ENCODE measurements at places on chromosomes 7 and 10. TPM values are rescaled to one million over a fixed set of nuclear protein-coding genes. Genes with fewer than 3 reads are reported as not detected.

The AMPH gene
- 121 TPM for total RNA-seq

The VWA2 gene
- 3.9 TPM for total RNA-seq

The MYO1G gene
- 0.99 TPM for total RNA-seq

The OR2A5 gene
- not detected for total RNA-seq

The HOXA5 gene
- total RNA-seq, result not detected

The ZNF33B gene
- 23.8 TPM for total RNA-seq

The CHST3 gene
- total RNA-seq, result 14.0 TPM

The HILPDA gene
- 42.4 TPM for total RNA-seq

The SCIN gene
- 6.1 TPM for total RNA-seq

The OR2F2 gene
- not detected for total RNA-seq

The EPO gene
- total RNA-seq, result not detected

The CCL26 gene
- not detected for total RNA-seq

The ZNF117 gene
- total RNA-seq, result 20.9 TPM

The PON1 gene
- total RNA-seq, result not detected

The TUBAL3 gene
- not detected for total RNA-seq

The FXYD4 gene
- not detected for total RNA-seq

The MLLT10 gene
- 45.7 TPM for total RNA-seq

The SEC24C gene
- total RNA-seq, result 64.7 TPM

The DNAH11 gene
- total RNA-seq, result 1.4 TPM

The CTTNBP2 gene
- 75.1 TPM for total RNA-seq

The KIF11 gene
- 1.8 TPM for total RNA-seq

The KAT6B gene
- 59.1 TPM for total RNA-seq

The NME8 gene
- not detected for total RNA-seq

The SPDYE2B gene
- not detected for total RNA-seq

The ZNF92 gene
- 14.8 TPM for total RNA-seq

The OR6B1 gene
- total RNA-seq, result not detected

The MBLAC1 gene
- total RNA-seq, result 13.2 TPM

The NPFFR1 gene
- 4.9 TPM for total RNA-seq

The WNT8B gene
- not detected for total RNA-seq

The ERVW-1 gene
- total RNA-seq, result not detected

The PON3 gene
- 0.86 TPM for total RNA-seq

The GPC2 gene
- total RNA-seq, result 2.1 TPM

The NRCAM gene
- 471 TPM for total RNA-seq

The SMKR1 gene
- 8.3 TPM for total RNA-seq

The PRXL2A gene
- total RNA-seq, result 217 TPM

The SNCG gene
- total RNA-seq, result 281 TPM

The PRSS37 gene
- not detected for total RNA-seq

The SPDYE8 gene
- not detected for total RNA-seq

The SLC39A12 gene
- 44.4 TPM for total RNA-seq

The FGL2 gene
- 5.1 TPM for total RNA-seq

The ADAM22 gene
- 85.7 TPM for total RNA-seq

The CHRM2 gene
- 10.5 TPM for total RNA-seq

The MTPN gene
- 144 TPM for total RNA-seq

The SLC18A3 gene
- total RNA-seq, result not detected

All from dorsolateral prefrontal cortex (tissue), 122 donors.